ENCODE measurements at places on chromosomes 5 and 9. TPM values are rescaled to one million over a fixed set of nuclear protein-coding genes. Genes with fewer than 3 reads are reported as not detected.

The SARDH gene
- total RNA-seq: 0.59 TPM

The TXNDC8 gene
- total RNA-seq: not detected

The FAM221B gene
- not detected for total RNA-seq

The GABRA1 gene
- not detected for total RNA-seq

The LAMC3 gene
- total RNA-seq: 0.66 TPM

The ADAMTSL1 gene
- 0.28 TPM for total RNA-seq

The PALM2AKAP2 gene
- 16.4 TPM for total RNA-seq

The HEMGN gene
- not detected for total RNA-seq

The TEX48 gene
- total RNA-seq: not detected

The BRINP1 gene
- total RNA-seq: 0.17 TPM

The CSF1R gene
- 6.5 TPM for total RNA-seq

The COL15A1 gene
- 7.7 TPM for total RNA-seq

GRCh38 chr5:156147944-156148285 lies 179.0 kb upstream of the SGCD start:
- no peak for DNase-seq

- no peak for DNase-seq
Measured at GRCh38 chr9:135810806-135811575, 96.4 kb downstream of the CAMSAP1 start.

GRCh38 chr5:3642231-3642630 lies 46.6 kb downstream of the IRX1 start:
- DNase-seq: no peak

- no peak for DNase-seq
Measured at GRCh38 chr5:78626009-78626571, 22.5 kb downstream of the LHFPL2 start.

DNA sequence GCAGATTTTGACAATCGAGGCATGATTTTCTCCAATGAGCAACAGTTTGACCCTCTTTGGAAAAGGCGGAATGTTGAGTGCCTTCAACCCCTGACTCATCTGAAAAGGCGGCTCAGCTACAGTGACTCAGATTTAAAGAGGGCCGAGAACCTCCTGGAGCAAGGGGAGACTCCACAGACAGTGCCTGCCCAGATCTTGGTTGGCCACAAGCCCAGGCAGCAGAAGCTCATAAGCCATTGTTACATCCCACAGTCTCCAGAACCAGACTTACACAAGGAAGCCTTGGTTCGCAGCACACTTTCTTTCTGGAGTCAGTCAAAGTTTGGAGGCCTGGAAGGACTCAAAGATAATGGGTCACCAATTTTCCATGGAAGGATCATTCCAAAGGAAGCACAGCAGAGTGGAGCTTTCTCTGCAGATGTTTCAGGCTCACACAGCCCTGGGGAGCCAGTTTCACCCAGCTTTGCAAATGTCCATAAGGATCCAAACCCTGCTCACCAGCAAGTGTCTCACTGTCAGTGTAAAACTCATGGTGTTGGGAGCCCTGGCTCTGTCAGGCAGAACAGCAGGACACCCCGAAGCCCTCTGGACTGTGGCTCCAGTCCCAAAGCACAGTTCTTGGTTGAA lies 13.6 kb downstream of the PTPDC1 start:
- no peak for DNase-seq

DNA sequence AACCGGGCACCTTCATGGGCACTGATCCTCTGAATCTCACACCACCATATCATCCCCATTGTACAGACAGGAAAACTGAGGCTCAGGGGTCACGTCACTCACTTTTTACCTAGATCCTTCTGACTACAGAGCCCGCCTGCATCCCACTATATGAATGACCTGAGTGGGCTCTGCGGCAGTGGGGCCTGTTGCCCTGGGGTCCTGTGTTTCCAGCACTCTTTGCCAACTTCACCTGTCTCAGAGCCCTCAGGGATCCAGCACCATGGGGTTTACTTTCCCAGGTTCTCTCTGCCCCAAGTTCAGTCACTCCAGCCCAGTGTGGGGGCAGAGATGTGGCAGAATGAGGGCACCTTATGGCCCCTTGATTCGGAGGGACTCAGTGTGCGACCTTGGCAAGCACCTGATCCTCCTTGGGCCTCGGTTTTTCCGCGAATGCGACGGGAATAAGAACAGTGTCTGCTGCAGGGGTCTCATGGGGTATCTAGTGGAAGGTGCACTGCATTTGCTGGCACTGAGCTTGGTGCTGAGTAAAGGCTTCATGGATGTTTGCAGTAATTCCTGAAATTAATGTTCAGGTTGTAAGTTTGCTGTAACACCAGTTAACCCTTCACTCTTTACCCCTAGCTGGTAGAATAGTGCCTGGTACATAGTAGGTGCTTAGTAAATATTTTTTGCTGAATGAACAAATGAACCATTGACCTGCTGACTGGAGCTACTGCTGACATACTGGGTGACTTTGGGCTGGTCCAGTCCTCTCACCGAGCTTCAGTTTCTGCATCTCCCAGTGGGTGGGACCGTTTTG lies 47.1 kb upstream of the BOD1 start:
- no peak for DNase-seq

- DNase-seq: no peak
Measured at GRCh38 chr9:7608261-7608660, 191.3 kb downstream of the DMAC1 start.

DNA sequence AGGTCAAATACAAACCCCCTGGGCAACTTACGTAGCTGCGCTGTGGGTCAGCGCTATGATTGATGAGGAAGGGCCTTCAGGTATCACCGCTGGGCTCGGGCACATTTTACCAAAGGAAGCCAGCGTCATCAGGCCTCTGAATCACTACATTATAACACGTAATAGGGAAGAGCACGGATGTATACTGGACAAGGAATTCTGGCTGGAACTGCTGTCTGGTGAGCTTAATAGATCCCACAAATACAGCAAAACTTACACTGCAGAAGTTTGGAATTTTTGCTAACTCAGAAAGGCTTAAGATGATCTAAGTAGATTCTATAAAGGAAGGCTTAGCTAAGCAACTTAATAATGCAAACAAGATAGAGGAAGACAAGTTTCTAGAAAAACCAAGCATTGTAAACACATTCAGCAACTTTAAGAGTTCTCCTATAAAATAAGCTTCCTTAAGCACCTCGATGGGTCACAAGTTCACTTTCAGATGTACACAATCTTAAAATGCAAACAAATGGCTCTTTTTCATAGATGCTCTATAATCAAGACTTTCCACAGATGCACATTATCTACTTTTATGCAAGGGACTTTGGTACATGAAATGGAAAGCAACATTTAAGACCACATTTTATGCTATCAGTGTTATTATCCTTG lies 360.1 kb upstream of the PANK3 start:
- no peak for DNase-seq

GRCh38 chr5:134552301-134552700 lies 26.8 kb downstream of the JADE2 start:
- DNase-seq: peak; percentile 75

DNA sequence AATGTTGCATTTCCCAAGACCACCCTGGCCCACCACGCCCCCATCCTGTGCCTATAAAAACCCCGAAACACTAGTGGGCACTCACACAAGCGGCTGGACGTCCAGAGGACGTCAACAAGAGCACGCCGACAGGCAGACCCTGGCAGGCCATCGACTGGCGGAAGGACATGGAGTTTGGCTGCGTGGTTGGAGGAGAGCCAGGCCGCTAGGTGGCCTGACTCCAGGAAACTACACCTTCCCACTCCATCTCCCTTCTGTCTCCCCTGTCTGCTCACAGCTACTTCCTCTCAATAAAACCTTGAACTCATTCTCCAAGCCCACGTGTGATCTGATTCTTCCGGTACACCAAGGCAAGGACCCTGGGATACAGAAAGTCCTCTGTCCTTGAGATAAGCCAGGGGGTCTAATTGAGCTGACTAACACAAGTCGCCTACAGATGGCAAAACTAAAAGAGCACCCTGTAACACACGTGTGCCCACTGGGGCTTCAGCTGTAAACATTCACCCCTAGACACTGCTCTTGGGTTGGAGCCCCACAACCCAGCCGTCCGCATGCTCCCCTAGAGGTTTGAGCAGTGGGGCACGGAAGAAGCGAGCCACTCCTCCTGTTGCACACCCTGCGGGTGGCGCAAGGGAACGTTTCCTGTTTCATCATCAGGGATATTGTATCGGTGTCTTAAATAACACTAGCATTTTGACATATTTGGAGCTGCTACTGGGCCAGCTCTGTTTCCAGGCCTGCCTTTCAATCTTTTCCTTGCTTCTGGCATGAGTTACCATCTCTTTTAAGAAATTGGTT lies 54.5 kb upstream of the TAF11L2 start:
- DNase-seq: no peak

- no peak for DNase-seq
Measured at GRCh38 chr5:11329679-11330078, 568.6 kb upstream of the DAP start.

- no peak for DNase-seq
Measured at GRCh38 chr9:113465599-113466140, 2.1 kb downstream of the RGS3 start.

- no peak for DNase-seq
Measured at GRCh38 chr9:7782400-7783120, 17.0 kb downstream of the DMAC1 start.

DNA sequence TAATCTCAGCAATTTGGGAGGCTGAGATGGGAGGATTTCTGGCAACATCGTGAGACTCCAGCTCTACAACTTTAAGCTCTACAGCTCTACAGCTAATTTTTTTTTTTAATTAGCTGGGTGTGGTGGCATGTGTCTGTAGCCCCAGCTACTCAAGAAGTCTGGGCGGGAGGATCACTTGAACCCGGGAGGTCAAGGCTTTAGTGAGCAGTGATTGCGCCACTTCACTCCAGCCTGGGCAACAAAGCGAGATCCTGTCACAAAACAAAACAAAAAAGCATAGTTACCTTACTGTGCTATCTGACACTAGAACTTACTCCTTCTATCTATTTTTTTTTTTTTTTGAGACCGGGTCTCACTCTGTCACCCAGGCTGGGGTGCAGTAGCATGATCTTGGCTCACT lies 6.3 kb upstream of the WDR38 start:
- DNase-seq: no peak

GRCh38 chr5:95035891-95036685 lies 248.8 kb downstream of the MCTP1 start:
- no peak for DNase-seq

DNA sequence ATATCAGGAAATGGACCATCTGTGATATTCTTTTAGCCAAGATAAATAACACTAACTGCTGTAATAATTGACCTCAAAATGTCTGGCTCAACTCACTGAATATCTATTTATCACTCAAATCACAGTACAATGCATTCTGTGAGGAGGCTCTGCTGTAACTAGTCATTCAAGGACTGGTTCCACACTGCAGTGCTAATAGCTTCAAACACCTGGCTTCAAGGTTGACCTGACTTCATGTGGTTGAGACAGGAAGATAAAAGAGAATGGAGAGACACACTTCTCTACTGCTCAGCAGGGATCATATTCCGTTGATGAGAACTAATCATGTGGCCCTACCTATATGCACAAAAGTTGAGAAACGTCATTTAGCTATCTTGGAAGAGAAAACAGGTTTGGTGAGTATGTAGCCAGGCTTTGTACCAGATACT lies 3.4 kb upstream of the RHOBTB3 start:
- no peak for DNase-seq

DNA sequence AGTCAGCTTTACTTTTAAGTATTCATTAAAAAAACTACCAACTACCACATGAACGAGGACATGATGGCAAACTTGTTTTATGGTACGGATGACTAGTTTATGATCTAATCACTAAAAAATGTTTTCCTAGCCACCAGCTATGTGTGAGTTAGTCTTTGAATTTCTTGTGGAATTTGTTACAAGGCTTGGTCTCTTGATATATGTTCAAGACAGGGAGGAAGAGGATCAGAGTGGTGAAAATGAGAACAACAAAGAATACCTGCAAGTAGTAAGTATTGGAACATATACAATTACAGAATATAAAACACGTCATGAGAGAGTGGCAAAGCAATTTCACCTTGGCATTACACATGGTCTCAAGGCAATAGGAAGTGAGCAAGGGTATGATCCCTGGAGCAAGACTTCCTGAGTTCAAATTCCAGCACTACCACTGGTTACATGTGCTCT lies 548.6 kb upstream of the TLE4 start:
- no peak for DNase-seq

GRCh38 chr5:123855609-123856008 lies 343.6 kb downstream of the CSNK1G3 start:
- DNase-seq: no peak

DNA sequence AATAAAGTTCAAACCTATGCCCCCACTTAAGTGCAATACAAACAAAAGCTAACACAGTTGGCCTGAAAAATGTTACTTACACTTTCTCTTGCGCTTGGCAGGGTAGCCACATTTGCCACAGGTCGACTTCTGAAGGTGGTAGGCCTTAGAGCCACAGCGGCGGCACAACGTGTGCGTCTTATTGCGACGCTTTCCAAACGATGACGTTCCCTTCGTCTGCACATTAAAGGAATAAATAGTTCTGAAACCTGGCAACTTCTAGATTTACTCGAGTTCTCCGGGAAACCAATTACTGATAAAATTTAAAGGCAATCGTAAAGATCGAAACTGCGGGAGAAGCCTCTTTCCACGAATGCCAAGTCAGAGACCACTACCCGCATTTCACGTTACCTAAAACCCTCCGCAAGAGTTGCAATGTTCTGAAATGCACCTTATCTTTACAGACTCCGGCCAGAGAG lies 602 bp downstream of the RPL37 start:
- DNase-seq: no peak

- DNase-seq: no peak
Measured at GRCh38 chr9:136792321-136793085, 1.4 kb downstream of the TMEM141 start.

DNA sequence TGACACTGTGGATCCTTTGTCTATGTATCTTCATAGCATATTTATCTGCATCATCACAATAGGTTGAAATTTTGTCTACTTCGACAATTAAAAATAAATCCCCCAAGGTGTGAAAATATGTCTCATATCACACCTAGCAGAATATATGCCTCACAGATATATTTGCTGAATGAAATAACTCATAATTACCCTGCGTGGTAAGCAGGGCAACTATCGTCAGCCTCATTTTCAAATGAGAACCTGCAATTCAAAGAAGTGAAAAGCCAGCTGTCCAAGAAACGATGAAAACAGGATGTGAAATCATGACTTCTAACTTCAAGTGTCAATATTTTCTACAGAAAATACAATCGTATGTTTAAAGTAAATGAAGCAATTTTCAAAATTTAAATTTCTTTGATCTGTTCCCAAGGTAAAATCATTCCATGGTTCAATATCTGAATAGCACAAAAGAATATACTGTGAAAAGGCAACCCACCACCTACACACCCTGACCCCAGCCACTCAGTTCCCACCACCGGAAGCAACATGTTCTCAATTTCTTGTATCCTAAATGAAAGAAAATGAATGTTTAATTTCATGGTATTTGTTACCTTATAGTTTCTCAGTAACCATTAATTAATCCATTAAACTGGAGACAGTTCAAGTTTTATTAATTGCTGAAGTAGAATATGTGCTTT lies 57.1 kb downstream of the TBCA start:
- DNase-seq: no peak

- DNase-seq: no peak
Measured at GRCh38 chr5:177376107-177376506, 8.1 kb upstream of the SLC34A1 start.

- DNase-seq: no peak
Measured at GRCh38 chr5:90446961-90447360, 27.6 kb downstream of the MBLAC2 start.

Measured in psoas muscle (tissue), 8 donors.